ENCODE measurements at places on chromosomes 3 and 15.

DNA sequence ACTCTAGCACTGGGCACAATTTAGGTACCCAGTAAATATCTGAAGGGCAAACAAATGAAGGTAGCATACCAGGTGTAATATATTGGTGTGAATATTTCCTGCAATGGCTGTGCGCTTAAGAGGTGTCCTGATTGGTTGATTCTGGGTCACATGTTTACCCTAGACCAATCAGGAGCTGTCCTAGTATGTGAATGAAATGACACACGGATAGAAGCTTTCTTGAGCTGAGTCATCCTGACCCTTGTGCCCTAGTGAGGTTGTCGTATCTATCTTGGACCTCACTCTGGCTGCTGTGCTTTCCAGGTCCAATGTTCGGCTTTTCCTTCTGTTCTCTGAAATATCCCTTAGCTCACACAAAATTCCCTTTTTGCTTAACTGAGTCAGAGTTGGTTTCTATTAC lies 58.1 kb upstream of the FOXP1 start:
- no peak for DNase-seq

- no peak for DNase-seq
Observed at GRCh38 chr3:5190147-5190791, 2.8 kb downstream of the EDEM1 start.

DNA sequence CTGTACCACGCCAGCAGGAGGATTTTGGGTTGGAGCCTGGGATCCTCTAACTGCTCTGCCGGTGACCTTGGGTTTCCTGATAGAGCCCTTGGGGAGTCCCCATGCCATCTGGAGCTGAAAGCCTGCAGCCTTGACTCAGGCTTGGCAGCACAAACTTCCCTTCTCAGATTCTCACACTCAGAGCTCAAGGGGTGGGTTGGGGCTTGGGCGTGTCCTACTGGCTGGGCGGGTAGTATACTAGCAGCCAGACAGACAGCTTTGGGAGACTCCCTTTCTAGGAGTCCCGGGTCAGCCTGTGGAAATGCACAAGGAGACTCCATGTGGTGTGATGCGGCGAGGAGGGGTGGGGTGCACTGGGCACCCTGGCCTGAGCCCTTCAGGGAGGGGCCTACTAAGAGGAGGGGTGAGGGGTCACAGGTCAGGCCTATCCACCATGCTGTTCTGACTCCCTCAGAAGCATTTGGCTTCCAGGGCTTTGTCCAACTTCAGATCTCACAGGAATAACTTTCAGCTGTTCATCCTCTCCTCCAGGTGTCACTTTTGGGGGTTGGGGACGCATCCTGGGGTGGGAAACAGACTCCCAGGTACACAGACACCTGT lies 21.6 kb upstream of the PLXNA1 start:
- peak; percentile 89 for DNase-seq

DNA sequence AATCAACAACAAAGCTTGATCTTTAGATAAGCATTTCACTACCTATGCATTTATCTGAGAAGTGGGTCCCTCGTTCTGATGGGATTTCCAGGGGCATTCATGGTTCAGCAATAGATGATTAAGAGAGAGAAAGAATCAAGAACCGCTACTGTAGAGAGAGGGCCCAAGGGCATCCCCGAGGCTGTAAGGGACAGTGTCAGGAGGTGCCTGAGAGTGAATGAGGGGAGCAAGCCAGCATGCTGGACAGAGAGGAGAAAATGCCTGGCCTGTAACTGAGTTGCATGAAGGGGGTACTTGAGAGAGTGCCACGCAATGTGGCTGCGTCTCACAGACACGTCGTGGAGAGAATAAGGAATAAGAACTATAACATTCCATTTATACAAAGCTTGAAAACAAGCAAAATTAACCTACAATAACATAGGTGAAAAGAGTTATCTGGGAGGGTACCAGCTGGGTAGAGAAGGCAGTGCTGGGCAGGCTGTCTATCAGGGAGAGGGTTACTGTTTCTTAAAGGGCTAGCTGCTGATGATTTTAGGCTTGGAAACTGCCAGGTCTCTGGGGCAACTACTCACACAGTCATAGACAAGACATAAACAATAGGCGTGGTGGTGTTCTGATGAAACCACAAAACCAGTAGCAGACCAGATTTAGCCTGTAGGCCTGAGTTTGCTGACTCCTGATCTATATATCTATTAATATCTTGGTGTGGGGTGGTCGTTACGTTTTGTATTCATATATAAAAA lies 374.6 kb upstream of the CFAP20DC start:
- peak; percentile 76 for DNase-seq

DNA sequence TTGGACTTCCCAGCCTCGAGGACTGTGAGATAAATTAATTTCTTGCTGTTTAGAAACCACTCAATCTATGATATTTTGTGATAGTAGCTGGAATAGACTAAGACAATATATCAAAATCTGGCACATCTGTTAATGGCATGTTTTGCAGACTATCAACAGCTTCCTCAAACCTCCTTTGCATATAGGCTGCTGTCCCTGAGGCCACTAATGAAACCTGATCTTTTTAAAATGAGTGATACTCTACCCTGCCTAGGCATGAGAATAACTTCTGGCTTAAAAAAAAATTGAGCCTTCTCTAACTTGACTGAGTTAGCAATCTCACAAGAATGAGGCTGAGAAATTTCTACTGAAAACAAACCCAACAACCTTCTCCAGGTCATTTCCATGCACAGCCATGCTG lies 176.0 kb upstream of the CRBN start:
- DNase-seq, result no peak

GRCh38 chr3:184322731-184323487 lies 8.5 kb downstream of the EIF4G1 start:
- DNase-seq, result peak; percentile 85

GRCh38 chr3:196518966-196519717 lies 4.0 kb upstream of the SMCO1 start:
- DNase-seq, result peak; percentile 91

DNA sequence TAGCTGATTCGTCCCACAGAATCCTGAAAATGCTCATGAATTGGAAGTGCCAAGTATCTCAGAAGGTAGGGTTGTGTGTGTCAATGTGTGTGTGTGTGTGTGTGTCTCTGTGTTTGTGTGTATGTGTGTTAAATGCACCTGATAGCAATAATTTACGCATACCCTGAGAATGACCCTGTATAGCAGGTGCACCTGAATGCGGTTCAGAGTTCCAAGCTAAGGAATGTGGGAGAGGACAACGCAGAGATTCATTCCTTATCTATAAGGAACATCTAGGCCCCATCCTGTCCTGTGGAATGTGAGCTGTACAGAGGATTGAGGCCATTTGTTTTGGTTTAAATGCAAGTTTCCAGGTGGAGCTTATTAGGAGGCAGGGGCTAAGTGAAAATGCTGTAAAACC lies 49.1 kb upstream of the NEDD4 start:
- DNase-seq, result no peak

GRCh38 chr15:35320158-35320780 lies 225.7 kb downstream of the DPH6 start:
- DNase-seq, result no peak

- no peak for DNase-seq
Observed at GRCh38 chr3:85560088-85560785, 601.4 kb downstream of the CADM2 start.

GRCh38 chr15:101121511-101122090 lies 130.2 kb downstream of the CHSY1 start:
- peak; percentile 59 for DNase-seq

DNA sequence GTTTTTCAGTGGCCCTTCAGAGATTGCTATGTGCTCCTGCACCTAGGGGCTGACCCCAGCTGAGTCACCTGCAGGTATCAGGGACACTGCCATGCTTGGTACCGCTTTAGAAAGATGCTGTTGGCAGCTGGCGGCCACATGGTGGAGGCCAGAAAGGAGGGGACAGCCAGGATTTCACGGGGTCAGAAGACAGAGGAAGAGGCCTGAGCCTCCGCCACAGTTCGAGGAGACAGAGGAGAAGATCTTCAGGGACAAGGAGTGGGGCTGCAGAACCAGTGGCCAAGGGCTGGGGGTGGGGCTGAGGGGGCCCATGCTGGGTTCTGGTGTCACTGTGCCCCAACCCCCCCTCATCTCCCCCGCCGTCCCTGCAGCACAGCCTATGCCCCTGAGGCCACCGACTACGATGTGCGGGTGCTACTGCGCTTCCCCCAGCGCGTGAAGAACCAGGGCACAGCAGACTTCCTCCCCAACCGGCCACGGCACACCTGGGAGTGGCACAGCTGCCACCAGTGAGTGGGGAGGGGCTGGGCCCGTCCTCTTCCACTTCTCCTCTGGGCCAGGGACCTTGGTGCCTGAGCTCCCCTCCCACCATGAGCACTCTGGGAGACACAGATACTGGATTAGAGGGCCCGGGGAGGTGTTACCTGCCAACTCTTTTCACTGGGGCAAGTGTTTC lies 19.9 kb downstream of the LOXL1 start:
- DNase-seq, result no peak

DNA sequence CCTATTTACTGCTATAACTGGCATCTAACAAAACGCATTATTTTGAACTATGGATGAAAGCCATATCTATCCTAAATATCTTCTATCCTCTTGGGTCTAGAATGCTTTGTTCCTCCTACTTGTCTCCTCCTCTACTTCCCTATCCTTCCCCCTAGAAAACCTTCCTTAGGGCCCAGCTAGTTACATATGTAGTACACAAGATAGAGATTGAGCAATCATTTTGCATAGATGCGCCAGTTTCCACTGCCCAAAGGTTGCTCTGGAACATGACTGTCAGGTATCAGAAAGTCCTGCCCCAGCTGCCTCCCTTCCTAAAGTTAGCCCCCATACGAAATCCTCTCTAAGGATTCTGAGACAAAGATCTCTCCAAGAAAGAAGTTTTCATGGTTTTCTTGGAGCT lies 55.1 kb downstream of the GPR160 start:
- DNase-seq, result no peak

DNA sequence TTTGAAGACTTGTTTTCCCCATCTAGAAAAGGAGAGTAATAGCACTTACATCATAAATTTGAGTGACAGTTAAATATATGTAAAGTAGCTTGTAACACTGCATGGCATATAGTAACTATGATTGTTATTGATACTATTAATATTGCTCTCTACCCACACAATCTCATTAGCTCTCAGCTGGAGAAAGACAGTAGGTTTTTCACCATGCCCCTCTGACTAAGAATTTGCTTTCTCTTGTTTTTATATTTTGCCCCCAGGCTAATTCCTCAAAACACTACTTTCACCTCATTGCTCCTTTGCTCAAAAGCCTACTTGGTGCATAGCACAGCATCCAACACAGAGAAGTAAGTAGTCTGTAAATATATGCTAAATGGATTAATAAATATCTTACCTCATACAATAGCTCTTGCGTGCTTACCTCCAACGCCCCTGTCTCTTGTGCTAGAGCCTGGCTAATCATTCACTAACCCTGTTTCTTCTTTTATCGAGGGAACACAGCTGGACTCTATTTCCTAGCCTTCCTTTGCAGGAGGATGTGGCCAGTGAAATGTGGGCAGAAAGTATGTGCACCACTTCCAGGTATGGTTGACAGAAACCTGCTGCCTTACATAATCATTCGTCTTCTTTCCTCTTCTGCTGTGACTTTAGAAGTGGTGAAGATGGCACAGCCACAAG lies 190.0 kb downstream of the PLCH1 start:
- no peak for DNase-seq

Data from fibroblast of the aortic adventitia (primary cell).